ENCODE measurements at places on chromosomes 1 and 21. TPM values are rescaled to one million over a fixed set of nuclear protein-coding genes. Genes with fewer than 3 reads are reported as not detected.
A peak's percentile ranks its signal among the peaks of the same experiment; 100 is the strongest.

DNA sequence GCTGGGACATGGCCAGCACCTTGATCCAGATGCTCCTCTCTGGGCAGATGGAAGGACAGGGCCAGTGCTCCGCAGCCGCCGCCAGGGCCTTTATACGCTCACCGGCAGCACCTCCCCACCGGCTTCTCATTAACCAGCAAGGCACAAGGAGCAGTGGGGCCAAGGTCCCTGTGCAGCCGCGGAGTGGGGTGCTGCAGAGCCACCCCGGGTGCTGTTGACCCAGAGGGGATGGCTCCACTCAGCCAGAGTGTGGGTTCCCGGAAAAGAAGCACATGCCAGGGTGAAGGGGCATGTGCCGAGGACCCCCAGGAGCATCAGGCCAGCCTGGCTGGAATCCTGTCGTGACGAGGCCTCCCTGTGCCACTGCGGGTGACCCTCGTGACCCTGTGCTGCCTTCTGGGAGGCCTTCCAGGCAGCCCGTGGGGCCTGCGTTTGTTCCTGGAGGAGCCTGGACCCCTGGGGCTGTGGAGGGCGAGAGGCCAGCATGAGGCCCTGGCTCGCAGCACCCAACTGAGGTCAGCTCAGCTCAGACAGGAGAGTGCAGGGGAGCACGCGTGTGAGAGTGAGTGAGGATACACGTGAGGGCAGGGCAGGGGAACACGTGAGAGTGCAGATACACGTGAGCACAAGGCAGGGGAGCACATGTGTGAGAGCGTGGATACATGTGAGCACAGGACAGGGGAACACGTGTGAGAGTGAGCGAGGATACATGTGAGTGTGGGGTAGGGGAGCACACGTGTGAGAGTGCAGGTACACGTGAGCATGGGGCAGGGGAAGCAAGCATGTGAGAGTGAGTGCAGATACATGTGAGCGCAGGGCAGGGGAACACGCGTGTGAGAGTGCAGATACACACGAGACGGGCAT is at the start of gene FTCD:
TSS of gene FTCD (minus strand) at position 66 of the 864 bp plus-strand sequence. CDS start at position 10, 56 bp downstream.
- peak; percentile 94 for DNase-seq

DNA sequence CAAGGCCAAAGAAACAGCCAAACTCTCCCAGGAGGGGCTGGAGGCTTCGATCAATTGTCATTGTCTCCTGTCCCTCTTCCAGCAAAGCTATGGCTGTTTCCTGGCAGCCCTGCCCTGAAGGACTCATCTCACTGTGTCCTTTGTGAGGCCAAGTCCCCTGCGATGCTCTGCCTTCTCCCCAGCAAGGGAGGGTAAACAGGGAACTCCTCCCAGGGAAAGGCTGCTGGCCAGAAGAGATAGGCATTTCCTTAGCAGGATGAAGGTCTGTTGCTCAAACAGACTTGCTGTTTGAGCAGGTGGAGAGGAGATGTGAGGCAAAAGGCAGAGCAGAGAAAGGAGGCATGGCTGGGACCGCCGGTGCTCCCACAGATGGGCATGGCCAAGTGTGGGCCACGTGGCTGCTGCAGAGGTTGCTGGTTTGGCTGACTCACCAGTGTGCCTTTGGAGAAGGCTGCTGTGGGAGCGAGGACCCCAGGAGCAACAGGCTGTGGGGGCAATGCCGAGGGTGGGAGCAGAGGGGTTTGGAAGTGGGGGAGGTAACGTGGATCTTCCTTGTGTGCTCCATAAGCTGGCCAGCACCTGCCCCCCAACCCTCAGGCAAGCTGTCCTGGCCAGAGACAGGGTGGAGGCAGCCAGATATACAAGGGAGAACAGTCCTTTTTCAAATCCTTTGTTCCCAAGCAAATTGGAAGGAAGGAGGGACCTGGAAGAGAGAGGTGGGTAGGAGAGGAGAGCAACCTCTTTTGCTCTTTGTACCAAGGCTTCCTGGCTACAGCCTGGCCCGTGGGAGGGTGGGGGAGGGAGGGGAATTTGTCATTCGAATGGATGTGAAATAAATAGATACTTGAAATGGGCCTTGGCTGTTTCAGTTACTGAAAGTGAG is 449.8 kb downstream of the SIPA1L2 start:
- DNase-seq: no peak

DNA sequence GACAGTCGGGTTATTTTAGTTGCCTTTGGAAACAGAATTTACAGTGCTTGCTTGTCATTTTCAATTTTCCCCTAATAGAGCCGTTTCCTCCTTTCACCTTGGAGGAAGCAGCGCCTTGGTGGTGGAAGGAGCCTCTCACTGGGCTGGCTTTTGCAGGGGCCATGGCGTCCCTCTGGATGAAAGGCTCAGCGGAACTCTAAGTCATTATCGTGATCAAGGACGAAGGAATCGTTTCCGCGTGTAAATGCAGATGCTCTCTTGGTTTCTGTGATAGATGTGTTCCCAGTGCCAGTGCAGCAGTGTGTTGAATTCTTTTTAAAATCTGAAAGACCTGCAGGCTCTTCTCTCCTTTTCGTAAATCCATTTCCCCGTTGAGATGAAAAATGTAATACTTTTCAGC is 126.2 kb upstream of the LMO4 start:
- DNase-seq: no peak

GRCh38 chr1:65827346-65827745 is 34.7 kb downstream of the PDE4B start:
- no peak for DNase-seq

- no peak for DNase-seq
These were observed 450 bp downstream of the SDE2 start for GRCh38 chr1:225998560-225999226.

Gene LRRIQ3
- total RNA-seq: 0.30 TPM

Gene CFAP74
- 3.5 TPM for total RNA-seq

Gene PERM1
- total RNA-seq: 0.83 TPM

- no peak for DNase-seq
These were observed 31.0 kb upstream of the IFI16 start for GRCh38 chr1:158978730-158979129.

Gene SLC35F3
- 0.08 TPM for total RNA-seq

- DNase-seq: no peak
These were observed 2.6 kb upstream of the CSTB start for GRCh38 chr21:43778469-43779335.

DNA sequence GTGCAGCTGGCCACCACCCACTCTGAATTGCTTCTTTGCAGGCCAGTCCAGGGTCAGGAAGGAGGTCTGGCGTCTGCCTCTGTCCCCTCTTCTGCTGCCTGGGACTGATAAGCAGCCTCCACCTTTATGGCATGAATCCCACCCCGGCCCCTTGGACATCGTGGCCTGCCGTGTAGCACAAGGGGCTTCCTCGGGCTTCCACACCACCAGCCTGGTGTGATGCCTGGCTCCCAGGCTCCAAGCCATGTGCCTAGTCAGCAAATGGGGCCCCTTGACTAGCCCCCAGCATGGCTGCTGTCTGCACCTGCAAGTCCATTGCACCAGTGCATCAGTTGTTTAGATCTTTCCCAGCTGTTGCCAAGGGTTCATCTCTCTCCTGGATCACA is 9.9 kb upstream of the ARF1 start:
- DNase-seq: peak; percentile 34
